ENCODE measurements at places on chromosomes 1 and 21.

- no peak for DNase-seq
Observed at GRCh38 chr1:5724847-5725246, 267.4 kb downstream of the NPHP4 start.

DNA sequence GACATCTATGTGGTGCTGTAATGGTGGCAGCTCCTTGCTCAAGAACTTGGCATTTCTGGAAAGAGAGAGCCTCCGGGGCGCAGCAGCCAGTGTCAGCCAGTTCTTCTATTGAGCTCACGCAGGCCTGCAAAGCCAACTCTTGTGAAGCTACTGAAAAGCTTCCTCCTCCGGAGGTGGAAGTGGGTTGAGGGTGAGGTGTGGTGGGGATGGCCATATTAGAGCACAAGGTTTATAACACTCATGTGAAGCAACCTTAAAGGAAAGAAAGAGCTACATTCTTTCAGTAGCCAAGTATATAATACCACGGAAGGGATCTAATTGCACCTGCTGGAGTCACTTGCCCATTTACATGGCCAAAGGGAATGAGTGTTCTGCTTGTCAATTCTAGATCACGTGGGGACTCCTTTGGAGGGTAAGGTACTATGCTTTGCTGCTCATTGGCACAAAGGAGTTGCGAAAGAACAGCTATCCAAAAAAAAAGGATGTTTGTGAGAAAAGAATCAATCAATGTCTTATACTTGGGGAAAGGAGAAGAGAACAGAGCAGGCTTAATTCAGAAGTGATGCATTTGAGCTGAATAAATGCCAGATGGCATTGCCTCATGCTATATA is 18.3 kb upstream of the MAP10 start:
- no peak for DNase-seq

DNA sequence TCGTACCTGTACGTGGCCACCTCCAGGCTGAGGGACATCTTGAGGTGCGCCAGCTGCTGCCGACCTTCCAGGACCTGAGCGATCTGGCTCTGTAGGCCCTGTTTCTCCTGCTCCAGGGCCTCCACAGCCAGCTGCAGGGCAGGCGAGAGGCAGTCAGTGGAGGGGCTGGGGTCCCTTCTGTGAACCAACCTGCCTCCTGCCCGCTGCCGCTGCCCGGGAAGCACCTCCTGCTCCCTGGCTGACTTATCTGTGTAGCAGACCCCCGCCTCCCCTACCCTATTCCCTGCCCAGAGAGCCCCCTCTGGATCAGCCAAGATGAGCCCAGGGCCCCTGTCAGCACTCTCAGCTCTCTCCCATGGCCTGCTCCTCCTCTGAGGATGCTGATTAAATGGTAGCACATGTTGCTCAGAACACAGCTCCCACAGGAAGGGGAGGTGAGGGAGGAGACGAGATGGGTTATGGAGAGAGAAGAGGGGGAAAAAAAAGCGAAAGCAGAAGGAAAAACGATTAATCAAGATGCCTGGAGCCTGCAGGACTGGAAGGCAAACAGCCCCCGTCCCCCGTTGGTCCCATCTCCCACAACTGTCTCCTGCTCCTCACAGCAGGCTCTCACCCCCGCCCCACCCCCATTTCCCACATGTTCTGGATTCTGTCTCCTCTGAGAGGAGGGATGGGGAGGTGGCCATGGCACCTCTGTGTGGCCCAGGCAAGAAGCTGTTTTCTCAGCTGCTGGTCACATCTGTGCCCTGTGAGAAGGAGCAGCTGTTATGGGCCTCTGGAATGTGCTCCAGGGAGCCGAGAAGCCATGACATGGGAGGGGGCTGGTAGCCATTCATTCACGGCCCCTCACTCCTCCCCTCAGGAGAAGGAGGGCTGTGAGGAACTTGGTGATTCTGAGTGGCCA is 1.7 kb downstream of the NES start:
- DNase-seq: no peak

GRCh38 chr1:155934936-155935590 is 850 bp upstream of the KHDC4 start:
- DNase-seq: no peak

DNA sequence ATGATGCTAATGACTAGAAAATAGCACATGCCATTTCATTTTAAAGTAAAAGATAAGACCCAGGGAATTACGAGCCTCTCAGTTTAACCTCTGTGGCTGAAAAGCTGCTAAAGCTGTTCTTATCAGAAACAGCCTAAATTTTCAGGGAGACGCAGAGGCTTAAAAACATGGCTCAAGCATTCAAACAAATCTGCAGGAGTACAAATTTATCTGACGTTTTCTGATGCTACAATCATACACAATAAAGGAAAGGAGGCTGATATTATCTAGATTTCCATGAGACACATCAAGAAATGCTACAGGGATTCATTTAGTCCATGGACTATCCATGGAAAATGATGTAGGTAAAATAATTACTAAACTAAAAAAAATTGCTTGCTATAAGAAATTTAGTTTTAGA is 65.3 kb upstream of the SCYL3 start:
- DNase-seq: no peak

GRCh38 chr1:53343831-53344668 is 16.2 kb upstream of the LRP8 start:
- DNase-seq: peak; percentile 77

All from Caco-2 (cell line).